ENCODE measurements at places on chromosomes 3 and 15. TPM values are rescaled to one million over a fixed set of nuclear protein-coding genes. Genes with fewer than 3 reads are reported as not detected.

- no peak overlapping the region for H3K4me3 ChIP-seq
- no peaks in the 10 kb centered on the region for H3K27me3 ChIP-seq
- no peaks in the 10 kb centered on the region for H3K4me1 ChIP-seq
- H3K27ac ChIP-seq: no peak overlapping the region
- no peaks in the 10 kb centered on the region for H3K36me3 ChIP-seq
Measured at GRCh38 chr3:128210711-128211110, 57.4 kb downstream of the EEFSEC start.

DNA sequence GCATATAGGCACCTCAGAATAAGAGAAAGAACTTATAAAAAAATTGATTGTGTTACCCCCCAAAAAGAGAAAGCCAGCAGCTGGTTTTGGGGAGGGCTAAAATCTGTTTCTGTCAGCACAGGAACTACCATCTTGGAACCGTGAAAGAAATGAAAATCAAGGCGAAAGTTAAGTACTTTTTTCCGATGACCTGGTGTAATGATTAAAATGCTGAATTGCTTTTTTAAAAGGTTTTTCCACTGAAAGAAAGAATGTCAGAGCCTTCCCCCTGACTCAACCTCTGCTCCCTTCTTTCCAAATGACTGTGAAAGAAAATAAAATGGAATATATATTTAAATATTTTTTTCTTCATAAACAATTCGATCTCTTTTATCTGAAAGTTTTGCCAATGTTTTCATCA lies 570.5 kb upstream of the CFAP20DC start:
- H3K4me3 ChIP-seq: no peak overlapping the region
- no peak for DNase-seq
- no peaks in the 10 kb centered on the region for H3K36me3 ChIP-seq
- no peaks in the 10 kb centered on the region for H3K4me1 ChIP-seq
- H3K27ac ChIP-seq: no peak overlapping the region
- no peaks in the 10 kb centered on the region for H3K27me3 ChIP-seq

DNA sequence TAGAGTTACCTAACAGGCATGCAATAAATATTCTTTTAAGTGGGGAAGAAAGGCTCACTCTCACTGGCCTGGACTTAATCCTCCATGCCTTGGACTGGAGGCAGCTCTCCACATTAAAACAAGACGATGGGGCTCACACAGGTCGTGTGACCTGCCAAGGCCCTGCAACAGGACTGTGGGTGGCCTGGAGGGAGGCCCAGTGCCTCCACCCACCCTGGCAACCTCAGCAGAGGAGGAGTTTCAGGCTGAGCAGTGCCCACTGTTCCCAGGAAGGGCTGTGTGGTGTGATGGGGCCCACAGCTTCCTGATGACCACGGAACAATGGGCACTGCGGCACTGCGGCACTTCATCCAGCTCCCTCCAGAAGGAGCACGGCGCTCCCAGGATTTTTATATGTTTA lies 5.5 kb downstream of the UROC1 start:
- no peaks in the 10 kb centered on the region for H3K4me1 ChIP-seq
- no peak for DNase-seq
- H3K27me3 ChIP-seq: no peaks in the 10 kb centered on the region
- H3K27ac ChIP-seq: no peak overlapping the region
- no peaks in the 10 kb centered on the region for H3K36me3 ChIP-seq
- H3K4me3 ChIP-seq: no peak overlapping the region

- no peak overlapping the region for H3K27ac ChIP-seq
- H3K4me3 ChIP-seq: no peak overlapping the region
- H3K27me3 ChIP-seq: no peaks in the 10 kb centered on the region
- no peaks in the 10 kb centered on the region for H3K36me3 ChIP-seq
- no peak for DNase-seq
Measured at GRCh38 chr3:126398423-126399350, 4.0 kb downstream of the CFAP100 start.

GRCh38 chr3:18245721-18246120 lies 179.4 kb downstream of the SATB1 start:
- H3K27ac ChIP-seq: no peak overlapping the region
- no peak for DNase-seq
- H3K4me3 ChIP-seq: no peak overlapping the region
- no peaks in the 10 kb centered on the region for H3K4me1 ChIP-seq
- no peaks in the 10 kb centered on the region for H3K27me3 ChIP-seq
- H3K36me3 ChIP-seq: no peaks in the 10 kb centered on the region

- no peak overlapping the region for H3K4me3 ChIP-seq
- H3K4me1 ChIP-seq: no peaks in the 10 kb centered on the region
- peaks cover 2% of the 10 kb centered on the region for H3K27me3 ChIP-seq
- DNase-seq: no peak
- no peak overlapping the region for H3K27ac ChIP-seq
Measured at GRCh38 chr3:121648219-121648958, 12.3 kb downstream of the HCLS1 start.

SV2B gene
- total RNA-seq: not detected

ZNF621 gene
- 24.9 TPM for total RNA-seq

ADAMTS9 gene
- 0.05 TPM for total RNA-seq

ITIH1 gene
- total RNA-seq: 0.31 TPM

Measured in Panc1 (cell line).